ENCODE measurements at places on chromosomes 6 and 20.

- DNase-seq = no peak
Measured at GRCh38 chr20:61804752-61805295, 260.9 kb downstream of the TAF4 start.

- DNase-seq = no peak
Measured at GRCh38 chr20:50029697-50030461, 47.1 kb downstream of the SNAI1 start.

- peak; percentile 17 for DNase-seq
Measured at GRCh38 chr6:45424451-45424861, 46.7 kb upstream of the SUPT3H start.

DNA sequence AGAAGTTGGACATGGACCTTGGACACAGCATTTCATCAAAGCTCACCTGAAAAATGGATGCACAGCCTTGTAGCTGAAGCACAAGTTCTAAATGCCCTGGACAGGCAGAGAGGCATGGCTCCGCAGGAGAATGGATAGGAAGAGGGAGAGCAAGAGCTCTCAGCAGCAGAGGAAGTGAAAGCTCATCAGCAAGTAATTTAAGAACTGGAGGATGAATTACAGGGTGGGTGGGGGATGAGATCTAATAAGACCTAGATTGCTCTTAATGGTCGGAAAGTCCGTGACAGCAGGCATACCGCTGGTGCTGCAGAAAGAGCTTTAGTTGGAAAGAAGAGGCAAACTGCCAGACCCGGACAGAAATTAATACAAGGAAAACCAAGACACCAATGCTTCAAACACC is 37.3 kb upstream of the SAYSD1 start:
- peak; percentile 44 for DNase-seq

GRCh38 chr20:46028110-46028509 is 905 bp upstream of the SLC12A5 start:
- DNase-seq = no peak

- no peak for DNase-seq
Measured at GRCh38 chr6:5108068-5108467, 22.9 kb downstream of the PPP1R3G start.

Measured in Karpas-422 (cell line).